Activated naive CD4-positive, alpha-beta T cell (primary cell): ENCODE measurements at places on chromosomes 7 and 10.

DNA sequence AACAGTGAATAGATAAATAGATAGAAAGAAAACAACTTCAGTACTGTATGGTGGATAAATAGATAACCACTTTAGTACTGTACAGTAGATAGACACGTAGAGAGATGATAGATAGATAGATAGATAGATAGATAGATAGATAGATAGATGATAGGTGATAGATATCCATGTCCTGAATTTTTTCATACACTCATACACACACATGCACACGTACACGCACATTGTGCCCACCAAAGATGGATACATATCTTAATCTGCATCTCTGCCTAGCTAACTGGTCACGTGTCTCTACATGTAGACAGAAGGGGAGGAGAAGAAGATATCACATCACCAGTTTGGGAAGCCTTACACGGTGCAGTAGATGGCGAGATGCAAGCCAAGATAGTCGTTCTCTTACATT, 99.2 kb downstream of the ARID5B start:
- DNase-seq, result no peak

- no peak for DNase-seq
Observed at GRCh38 chr7:123305840-123306375, 106.1 kb upstream of the SLC13A1 start.

DNA sequence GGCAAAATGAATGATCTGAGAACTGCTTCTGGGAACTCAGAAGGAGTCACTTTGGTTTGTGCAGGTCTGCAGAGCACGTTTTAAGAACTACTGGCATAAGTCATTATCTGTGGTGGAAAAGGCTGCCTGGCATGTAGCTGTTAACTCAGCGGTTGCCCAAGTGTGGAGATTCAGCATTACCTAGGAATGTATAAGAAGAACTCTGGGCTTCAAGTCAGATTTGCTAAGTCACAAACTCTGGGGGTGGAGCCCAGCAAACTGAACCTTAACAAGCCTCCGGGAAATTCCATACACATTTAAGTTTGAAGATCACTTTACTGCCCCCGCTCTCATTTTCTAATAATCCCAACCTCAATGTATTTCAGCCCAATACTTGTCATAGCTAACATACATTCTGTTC, 31.1 kb downstream of the PLXDC2 start:
- DNase-seq, result no peak

DNA sequence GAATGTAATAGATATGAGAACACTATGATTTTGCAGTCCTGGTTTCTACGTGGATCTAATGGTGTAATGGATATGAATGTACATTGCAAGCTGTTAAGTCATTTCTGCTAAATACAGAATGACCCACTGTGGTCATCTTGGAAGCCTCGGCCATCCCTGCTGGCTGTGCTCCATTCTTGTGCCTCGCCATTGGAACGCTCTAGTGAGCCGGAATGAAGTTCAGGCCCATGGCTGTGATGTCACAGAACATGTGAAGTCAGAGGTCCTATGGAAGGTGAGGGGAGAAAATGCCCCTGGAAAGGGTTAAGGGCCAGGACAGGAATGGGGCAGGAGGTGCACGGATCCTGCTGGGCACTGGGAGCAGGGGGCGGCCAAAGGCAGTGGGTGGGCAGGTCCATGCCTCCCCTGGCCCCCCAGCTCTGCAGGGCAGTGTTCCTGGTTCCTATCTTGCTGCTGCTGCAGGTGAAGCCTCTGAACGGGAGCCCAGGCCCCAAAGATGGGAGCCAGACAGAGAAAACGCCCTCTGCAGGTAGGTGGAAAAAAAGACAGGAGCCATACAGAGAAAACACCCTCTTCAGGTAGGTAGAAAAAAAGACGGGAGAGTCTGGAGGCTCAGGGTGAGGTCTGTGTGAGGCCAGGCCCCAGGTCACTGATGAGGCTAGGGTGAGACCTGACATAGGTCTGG, at the start of gene LLCFC1:
Gene LLCFC1, plus strand, starts transcription at position 259 of the 685 bp plus-strand sequence. Its CDS starts 138 bp downstream, at position 397.
- DNase-seq, result no peak

DNA sequence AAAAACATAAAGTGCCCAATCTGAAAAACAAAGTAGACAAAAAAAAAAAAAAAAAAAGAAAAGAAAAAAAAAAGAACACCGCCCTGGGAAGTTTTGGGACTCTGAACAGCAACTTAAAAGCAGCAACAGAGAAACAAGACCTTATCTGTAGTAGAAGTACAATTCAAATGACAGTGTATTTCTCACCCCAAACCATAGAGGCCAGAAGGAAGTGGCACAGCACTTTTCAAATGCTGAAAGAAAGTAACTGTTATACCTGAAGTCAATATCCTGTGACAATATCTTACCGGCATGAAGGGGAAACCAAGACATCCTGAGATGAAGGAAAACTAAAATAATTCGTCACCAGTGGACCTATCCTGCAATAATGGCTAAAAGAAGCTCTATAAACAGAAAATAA, 112.1 kb downstream of the DNAJC1 start:
- no peak for DNase-seq

- no peak for DNase-seq
Observed at GRCh38 chr10:43136432-43136831, 1.8 kb upstream of the CSGALNACT2 start.

DNA sequence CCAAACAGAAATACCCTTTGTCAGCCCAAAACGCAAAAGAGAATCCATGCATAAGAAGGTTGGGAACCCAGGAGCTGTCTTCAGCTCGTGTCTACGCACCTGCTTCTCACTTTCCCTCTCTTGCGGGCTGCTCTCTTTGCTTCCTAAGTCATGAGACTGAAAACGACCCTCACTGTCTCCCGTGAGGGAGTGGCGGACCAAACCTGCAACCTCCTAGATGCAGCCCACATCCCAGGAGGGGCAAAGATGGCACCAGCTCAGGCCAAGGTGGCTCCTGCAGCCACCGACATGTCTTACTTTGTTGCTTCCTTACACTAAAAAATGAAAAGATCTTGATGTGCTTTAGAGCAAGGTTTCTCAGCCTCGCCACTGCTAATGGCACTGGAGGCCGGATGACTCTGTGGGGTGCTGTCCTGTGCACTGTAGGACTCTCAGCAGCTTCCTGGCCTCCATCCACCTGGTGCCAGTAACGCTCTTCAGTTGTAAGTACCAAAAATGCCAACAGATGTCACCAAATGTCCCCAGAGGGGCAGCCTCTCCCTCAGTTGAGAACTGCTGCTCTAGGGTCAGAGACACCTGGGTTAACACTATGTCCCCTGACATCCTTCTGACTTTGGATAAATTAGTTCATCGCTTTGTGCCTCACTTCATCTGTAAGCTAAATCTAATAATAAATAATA, 179.8 kb upstream of the PFKP start:
- DNase-seq, result no peak

DNA sequence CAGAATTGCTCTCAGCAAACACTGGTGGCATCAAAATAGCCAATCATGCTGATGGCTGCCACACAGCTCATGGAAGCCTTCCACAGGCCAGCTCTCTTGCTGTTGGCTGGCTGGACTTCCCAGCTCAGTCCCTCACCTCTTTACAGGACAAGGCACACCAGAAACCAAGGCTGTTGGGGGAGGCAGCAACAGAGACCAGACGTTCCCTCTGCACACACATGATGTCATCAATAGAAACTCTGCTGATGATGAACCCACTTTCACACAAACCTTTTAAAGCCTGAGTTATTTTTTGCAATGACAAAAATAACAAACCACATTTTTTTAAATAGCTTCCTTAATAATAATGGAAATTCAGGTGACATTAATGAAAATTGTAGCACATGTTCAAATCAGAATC, 300.9 kb upstream of the C7orf33 start:
- no peak for DNase-seq

DNA sequence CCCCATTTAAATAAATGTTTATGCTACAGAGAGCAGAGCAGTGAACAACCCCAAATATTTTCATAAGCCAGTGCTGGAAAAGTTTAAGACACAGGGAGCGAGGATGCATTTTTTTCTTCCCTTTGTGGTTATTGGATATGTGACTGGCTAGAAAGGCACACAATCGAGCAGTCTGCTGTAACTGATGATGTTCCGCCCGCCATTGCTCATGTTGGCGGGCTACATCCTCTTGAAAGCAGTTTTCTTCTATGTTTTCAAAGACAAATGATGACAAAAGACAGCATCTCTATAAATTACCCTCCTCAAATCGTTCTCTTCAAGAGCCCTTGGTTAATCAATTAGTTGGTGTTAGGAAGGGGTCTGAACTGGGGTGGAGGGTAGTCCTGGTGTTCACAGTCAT, 269.8 kb downstream of the SKAP2 start:
- DNase-seq, result no peak

DNA sequence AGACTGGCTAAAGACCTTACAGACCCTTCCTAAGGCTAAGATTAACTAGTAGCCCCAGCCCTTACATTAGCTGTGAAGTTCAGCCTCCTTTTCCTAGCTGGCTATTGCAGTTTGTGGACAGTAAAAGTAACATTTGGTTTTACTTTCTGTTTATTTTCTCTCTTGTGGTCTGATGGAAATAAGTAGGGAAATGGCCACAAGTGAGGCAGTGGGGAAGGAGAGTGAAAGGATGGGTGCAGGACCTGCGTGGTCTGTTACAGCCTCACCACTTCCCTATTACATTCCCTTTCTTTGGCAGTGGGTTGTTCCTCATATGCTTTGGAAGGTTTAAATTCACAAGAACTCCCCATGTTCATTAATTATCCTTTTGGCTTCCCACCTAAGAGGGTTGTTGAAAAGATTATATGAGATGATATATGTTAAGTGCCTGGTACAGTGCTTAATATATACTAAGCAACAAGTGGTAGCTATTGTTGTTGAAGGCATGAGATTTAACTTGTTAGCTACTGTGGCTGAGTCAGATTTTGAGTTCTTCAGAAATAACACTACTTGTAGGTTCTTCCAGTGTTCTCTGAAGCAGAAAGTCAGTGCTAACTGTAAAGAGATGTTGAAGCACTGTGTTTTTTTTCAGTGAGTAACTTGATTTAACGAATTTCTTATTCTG, 181.7 kb downstream of the ST7 start:
- DNase-seq, result no peak

DNA sequence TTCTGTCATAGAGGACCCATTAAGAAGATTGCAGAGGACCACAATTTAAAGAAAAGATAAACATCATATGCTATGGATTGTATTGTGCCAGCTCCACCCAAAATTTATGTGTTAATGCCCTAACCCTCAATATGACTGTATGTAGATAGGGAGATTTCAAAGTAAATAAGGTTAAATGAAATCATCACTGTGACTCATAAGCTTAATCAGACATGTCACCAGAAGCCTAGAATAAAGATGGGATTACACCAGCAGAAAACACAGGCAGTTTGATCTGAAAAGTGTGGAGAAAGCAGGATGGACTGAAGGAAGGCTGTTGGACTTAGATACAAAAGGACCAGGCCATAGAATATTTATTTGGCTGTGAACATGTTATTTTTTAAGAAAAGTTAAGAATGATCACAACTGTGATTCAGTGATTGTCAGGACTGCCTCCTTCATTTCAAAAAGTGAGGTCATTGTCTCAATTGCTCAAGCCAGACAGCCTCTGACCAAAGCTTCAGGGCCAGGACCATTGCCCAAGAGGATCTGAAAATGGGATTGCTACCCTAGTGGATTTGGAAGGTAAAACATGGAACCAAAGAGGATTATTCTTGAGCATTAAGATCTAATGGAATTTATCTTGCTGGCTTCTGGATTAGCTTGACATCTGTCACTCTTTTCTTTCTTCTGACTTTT, 270.8 kb upstream of the POM121L12 start:
- DNase-seq, result no peak
